ENCODE measurements at places on chromosomes 11 and 22. TPM values are rescaled to one million over a fixed set of nuclear protein-coding genes. Genes with fewer than 3 reads are reported as not detected.

CEND1 gene
- 0.45 TPM for total RNA-seq

LRRC10B gene
- 3.0 TPM for total RNA-seq

ZP1 gene
- not detected for total RNA-seq

GRCh38 chr11:46234311-46234710 is 43.2 kb upstream of the CREB3L1 start:
- H3K36me3 ChIP-seq, result no peaks in the 10 kb centered on the region
- DNase-seq, result no peak
- H3K27me3 ChIP-seq, result no peaks in the 10 kb centered on the region

GRCh38 chr11:130115218-130115617 is 44.4 kb upstream of the ST14 start:
- H3K4me3 ChIP-seq, result no peak overlapping the region
- peak overlapping the region; percentile 78 for H3K27ac ChIP-seq
- H3K27me3 ChIP-seq, result no peaks in the 10 kb centered on the region
- DNase-seq, result peak; percentile 48
- H3K4me1 ChIP-seq, result peaks cover 15% of the 10 kb centered on the region
- peaks cover 10% of the 10 kb centered on the region for H3K36me3 ChIP-seq

- no peak overlapping the region for H3K27ac ChIP-seq
- no peak for DNase-seq
- no peaks in the 10 kb centered on the region for H3K36me3 ChIP-seq
- no peak overlapping the region for H3K4me3 ChIP-seq
- no peaks in the 10 kb centered on the region for H3K27me3 ChIP-seq
- no peaks in the 10 kb centered on the region for H3K4me1 ChIP-seq
Observed at GRCh38 chr11:58922479-58922878, 16.8 kb upstream of the GLYATL1 start.

DNA sequence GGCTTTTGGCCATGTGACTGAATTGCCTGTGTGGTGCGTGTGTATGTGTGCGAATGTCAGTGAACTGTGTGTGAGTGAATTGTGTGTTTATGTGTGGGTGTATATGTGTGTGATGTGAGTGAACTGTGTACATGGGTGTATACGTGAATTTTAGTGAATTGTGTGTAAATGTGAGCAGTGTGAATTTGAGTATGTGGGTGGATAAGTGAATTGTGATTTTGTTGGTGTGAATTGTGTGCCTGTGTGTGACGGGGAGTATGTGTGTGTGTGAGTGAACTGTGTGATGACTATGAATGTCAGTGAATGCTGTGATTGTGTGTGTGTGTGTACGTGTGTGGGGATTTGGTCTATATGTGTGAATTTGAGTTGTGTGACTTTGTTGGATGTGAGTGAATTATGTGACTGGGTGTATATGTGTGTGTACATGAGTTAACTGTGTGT is 3.5 kb downstream of the DDTL start:
- DNase-seq, result no peak
- H3K27ac ChIP-seq, result no peak overlapping the region
- no peaks in the 10 kb centered on the region for H3K4me1 ChIP-seq

DNA sequence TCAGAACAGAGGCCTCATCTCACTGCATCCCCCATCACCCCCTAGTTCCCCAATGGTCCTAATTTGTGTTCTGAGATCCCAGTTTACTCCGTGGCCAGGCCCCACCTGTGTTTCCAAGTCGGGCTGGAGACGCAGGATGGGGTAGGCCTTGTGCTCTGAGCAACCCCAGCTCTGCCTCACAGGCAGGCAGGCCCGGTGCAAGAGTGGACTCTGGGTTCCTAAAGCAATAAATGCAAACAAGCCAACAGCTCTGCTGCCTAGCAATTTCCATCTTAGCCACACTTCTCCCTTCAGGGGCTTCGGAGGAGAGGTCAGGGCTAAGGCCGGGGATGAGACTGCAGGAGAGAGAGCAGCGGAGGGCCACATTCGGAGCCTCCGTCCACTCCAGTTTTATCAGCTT is 2.5 kb upstream of the EPS8L2 start:
- H3K27ac ChIP-seq, result peak overlapping the region; percentile 65
- peaks cover 75% of the 10 kb centered on the region for H3K4me1 ChIP-seq
- peaks cover 3% of the 10 kb centered on the region for H3K36me3 ChIP-seq
- no peaks in the 10 kb centered on the region for H3K27me3 ChIP-seq
- DNase-seq, result no peak
- no peak overlapping the region for H3K4me3 ChIP-seq

DNA sequence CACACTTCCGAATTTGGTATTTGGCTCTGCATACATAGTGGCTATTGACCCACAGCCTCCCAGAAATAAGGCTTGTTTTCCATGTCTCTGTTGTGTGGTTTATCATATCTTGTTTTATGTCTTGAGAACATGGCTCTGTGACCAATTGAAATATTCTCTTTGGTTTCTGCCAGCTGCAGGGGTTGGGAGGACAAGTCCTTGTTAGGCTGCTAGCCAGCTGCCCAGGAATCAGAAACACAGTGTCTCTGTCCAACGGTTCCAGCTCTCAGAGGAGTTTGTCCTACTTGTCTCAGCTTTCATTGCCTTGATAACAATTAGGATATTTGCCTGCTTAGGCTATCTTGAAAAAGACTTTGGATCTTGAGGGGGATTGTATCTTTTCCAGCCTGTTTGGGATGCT is 6.0 kb upstream of the SLC7A4 start:
- no peak overlapping the region for H3K27ac ChIP-seq
- no peak for DNase-seq
- H3K4me3 ChIP-seq, result no peak overlapping the region
- no peaks in the 10 kb centered on the region for H3K36me3 ChIP-seq

CDC42BPG gene
- 7.8 TPM for total RNA-seq

GRCh38 chr22:37139762-37140161 is 10.0 kb downstream of the IL2RB start:
- no peak overlapping the region for H3K4me3 ChIP-seq
- no peaks in the 10 kb centered on the region for H3K4me1 ChIP-seq
- no peaks in the 10 kb centered on the region for H3K36me3 ChIP-seq
- no peak for DNase-seq
- no peak overlapping the region for H3K27ac ChIP-seq
- no peaks in the 10 kb centered on the region for H3K27me3 ChIP-seq

IGLL1 gene
- total RNA-seq, result not detected

- no peak overlapping the region for H3K4me3 ChIP-seq
- no peaks in the 10 kb centered on the region for H3K36me3 ChIP-seq
- H3K4me1 ChIP-seq, result no peaks in the 10 kb centered on the region
Observed at GRCh38 chr11:112555491-112556364, 295.1 kb upstream of the PLET1 start.

GRCh38 chr11:123707606-123708205 is 33.8 kb downstream of the ZNF202 start:
- no peak overlapping the region for H3K4me3 ChIP-seq
- H3K27ac ChIP-seq, result no peak overlapping the region
- no peaks in the 10 kb centered on the region for H3K36me3 ChIP-seq
- peak; percentile 67 for DNase-seq

OR4A16 gene
- not detected for total RNA-seq

DNA sequence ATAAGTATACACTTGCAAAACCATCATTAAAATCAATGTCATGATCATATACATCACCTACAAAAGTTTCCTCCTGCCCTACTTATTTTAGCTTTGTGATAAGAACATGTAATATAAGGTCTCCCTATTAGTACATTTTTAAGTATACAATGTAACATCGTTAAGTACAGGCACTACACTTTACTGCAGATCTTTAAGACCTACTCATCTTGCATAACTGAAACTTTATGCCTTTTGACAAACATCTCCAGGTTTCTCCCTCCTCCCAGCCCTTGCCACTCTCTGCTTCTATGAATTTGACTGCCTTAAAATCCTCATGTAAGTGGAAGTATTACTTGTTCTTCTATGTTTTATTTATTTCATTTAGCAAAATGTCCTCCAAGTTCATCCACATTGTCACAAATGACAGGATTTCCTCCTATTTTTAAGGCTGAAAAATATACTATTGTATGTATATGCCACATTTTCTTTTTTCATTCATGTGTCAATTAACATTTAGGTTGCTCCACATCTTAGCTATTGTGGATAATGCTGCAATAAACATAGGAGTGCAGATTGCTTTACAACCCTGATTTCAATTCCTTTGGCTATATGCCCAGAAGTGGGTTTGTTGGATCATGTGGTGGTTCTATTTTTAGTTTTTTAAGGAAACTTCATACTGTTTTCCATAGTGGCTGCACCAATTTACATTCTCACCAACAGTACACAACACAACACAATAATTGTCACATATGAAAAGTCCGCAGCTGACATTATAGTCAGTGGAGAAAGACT is 471.1 kb upstream of the ANO3 start:
- no peaks in the 10 kb centered on the region for H3K36me3 ChIP-seq
- H3K27me3 ChIP-seq, result no peaks in the 10 kb centered on the region
- no peak overlapping the region for H3K4me3 ChIP-seq
- H3K4me1 ChIP-seq, result no peaks in the 10 kb centered on the region

GRCh38 chr11:59463190-59463641 is 6.5 kb downstream of the OR4D6 start:
- H3K27me3 ChIP-seq, result no peaks in the 10 kb centered on the region
- H3K36me3 ChIP-seq, result no peaks in the 10 kb centered on the region
- no peak overlapping the region for H3K4me3 ChIP-seq
- no peaks in the 10 kb centered on the region for H3K4me1 ChIP-seq

DNA sequence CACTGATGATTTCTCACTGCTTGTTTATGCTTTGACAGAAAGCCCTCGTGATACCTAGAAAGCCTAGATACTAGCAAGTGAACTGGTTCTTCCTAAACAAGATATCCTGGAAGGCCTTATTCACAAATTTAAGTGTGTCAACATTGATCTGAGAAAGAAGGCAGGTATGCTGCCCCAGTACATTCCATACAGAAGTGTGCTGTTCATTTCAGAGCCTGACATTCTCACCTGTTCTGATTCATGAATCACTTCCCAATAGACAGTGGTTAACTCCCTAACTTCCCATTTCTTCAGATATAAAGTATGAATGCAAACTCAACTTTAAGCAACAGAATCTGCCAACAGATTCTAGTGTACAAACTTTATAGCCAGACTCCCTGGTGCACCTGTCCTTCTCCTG is 15.5 kb upstream of the RASSF10 start:
- H3K4me3 ChIP-seq, result no peak overlapping the region
- H3K27me3 ChIP-seq, result no peaks in the 10 kb centered on the region
- H3K4me1 ChIP-seq, result peaks cover 1% of the 10 kb centered on the region

GRCh38 chr11:63262547-63262946 is 19.1 kb upstream of the SLC22A25 start:
- H3K27ac ChIP-seq, result no peak overlapping the region
- no peaks in the 10 kb centered on the region for H3K36me3 ChIP-seq
- H3K4me1 ChIP-seq, result no peaks in the 10 kb centered on the region
- peak; percentile 7 for DNase-seq
- H3K27me3 ChIP-seq, result no peaks in the 10 kb centered on the region
- H3K4me3 ChIP-seq, result no peak overlapping the region

GRCh38 chr11:109772892-109773291 is 320.3 kb upstream of the ZC3H12C start:
- no peak overlapping the region for H3K27ac ChIP-seq
- DNase-seq, result no peak
- H3K36me3 ChIP-seq, result no peaks in the 10 kb centered on the region
- H3K27me3 ChIP-seq, result no peaks in the 10 kb centered on the region
- H3K4me1 ChIP-seq, result no peaks in the 10 kb centered on the region

LINC01488 gene
- total RNA-seq, result not detected

MPPED1 gene
- total RNA-seq, result not detected

DNA sequence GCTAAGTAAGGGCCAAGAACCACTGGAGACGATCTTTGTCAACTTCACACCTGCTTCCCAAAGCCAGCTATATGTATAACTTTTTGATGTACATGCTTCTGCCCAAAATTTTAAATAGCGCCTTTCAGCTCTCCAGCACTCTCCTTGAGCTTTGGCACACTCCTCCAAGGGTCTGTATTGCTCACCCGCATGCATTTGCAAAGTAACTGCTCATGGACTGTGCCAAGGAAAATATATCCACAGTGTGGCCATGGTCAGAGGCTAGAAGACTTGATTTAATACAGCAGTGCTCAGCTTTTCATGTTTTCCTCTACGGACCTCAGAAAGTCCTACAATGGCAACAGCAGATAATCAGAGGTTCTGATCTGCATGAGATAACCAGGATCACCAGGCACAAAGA is 550.1 kb downstream of the SOX6 start:
- H3K27me3 ChIP-seq, result no peaks in the 10 kb centered on the region
- no peaks in the 10 kb centered on the region for H3K4me1 ChIP-seq
- H3K36me3 ChIP-seq, result no peaks in the 10 kb centered on the region
- no peak for DNase-seq
- H3K4me3 ChIP-seq, result no peak overlapping the region

DNA sequence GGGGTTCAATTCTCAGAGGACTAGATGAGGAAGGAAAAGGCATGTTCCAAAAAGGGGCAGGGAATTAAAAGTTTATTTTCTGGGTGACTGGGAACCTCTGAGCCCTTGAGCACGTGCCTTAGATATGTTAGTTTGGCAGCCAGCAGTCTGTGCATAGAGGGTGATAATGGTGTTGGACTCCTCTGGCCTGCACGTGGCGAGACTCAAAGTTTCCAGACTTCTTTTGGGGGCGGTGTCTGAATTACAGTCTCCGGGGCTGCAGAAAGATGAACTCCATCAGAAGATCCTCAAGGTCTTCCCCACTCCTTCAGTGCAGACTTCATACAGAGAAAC is 861 bp upstream of the ZNRF3 start:
- peak overlapping the region; percentile 43 for H3K4me3 ChIP-seq
- H3K27me3 ChIP-seq, result no peaks in the 10 kb centered on the region
- H3K4me1 ChIP-seq, result peaks cover 28% of the 10 kb centered on the region
- H3K36me3 ChIP-seq, result no peaks in the 10 kb centered on the region
- H3K27ac ChIP-seq, result peak overlapping the region; percentile 68

OSM gene
- total RNA-seq, result not detected

CD3G gene
- 2.6 TPM for total RNA-seq
